ENCODE measurements at places on chromosomes 5 and 9.

GRCh38 chr9:136672431-136673087 is 9.8 kb downstream of the EGFL7 start:
- DNase-seq: no peak

GRCh38 chr5:111119221-111119620 is 27.1 kb downstream of the WDR36 start:
- DNase-seq: no peak

- no peak for DNase-seq
Measured at GRCh38 chr9:127779136-127779981, 893 bp upstream of the SH2D3C start.

GRCh38 chr9:116629634-116630033 is 57.5 kb upstream of the TRIM32 start:
- DNase-seq: no peak

DNA sequence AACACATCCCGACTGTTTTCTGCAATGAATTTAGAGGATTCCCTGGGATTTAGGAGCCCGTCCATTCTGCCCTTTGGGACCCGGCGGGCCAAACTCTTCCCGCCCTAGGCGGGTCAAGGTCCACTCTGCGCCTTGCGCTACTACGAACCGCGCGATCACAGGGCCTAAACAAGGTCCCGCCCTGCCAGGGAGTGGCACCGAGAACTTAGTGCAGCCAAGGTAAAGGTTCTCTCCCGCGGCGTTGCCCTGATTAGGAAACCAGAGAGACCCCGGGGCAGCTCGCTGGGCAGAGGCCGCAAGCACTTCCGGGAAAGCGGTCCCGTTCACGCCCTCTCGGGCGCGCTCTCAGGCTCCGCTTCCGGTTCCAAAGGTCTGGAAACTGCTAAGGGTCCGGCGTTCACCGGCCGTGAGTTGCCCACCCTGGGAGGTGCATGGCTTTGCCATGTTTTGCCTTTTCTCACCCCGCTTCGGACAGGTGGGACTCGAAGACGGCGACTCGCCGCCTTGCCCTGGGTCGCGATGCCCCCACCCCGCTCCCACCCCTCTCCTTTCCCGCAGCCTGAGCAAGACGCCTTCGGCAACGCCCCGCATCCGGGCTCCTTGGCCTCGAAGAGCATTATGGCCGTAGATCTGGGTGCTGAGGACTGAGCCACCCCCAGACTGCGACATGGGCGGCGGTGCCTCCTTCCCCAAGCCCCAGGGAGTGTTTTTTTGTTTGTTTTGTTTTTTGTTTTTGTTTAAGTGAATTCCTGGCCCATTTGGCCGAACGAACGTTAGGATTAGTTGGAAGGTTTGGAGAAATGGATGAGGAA is 23.4 kb downstream of the HNRNPK start:
- DNase-seq: peak; percentile 24

DNA sequence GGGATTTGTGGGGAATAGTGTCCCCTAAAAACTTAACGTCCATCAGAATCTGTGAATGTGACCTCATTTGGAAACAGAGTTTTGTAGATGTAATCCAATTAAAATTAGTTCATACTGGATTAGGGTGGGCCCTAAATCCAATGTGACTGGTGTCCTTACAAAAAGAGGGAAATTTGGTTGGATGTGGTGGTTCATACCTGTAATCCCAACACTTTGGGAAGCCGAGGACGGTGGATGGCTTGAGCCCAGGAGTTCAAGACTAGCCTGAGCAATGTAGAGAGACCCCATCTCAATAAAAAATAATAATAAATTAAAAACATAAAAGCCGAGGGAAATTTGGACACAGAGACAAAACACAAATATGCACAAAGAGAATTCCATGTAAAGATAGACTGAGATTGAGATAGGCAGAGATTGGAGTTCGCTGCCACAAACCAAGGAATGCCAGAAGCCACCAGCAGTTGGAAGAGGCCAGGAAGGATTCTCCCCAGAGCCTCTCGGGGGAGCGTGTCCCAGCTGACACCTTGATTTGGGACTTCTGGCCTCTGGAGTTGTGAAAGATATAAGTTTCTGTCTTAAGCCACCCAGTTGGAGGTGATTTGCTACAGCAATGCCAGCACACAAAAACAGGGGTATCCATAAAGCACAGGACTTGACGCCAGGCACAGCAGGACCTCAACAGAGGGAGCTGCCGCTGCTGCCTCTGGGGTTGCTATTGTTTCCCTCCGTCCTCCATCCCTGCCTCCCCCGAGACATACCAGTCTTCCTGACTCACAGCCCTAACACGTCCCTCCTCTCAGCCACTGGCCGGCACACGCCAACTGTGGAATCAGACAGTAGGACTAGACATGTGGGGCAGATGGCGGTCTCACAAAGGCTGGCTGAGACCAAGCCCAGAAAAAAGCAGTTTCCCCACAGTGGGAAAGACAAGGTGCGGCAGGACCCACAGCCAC is 73.8 kb upstream of the IL17B start:
- DNase-seq: no peak

DNA sequence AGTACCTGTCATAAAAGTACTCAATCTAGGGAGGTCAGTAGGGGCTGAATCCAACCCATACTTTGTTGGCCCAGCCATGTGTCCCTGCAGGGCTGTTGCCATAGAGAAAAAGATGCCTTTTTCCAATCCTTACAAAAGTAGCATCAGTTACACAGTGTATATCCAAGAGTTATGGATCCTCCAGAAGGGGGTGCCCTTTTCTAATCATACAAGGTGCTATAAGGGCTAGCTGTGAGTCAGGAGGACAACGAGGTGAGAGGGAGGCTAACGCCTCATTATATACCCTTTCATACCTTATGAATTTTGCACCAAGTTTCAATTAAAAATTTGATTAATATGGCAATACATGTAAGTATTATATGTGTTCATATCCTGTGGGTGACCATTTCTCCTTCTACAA is 4.8 kb downstream of the KIAA0825 start:
- no peak for DNase-seq

DNA sequence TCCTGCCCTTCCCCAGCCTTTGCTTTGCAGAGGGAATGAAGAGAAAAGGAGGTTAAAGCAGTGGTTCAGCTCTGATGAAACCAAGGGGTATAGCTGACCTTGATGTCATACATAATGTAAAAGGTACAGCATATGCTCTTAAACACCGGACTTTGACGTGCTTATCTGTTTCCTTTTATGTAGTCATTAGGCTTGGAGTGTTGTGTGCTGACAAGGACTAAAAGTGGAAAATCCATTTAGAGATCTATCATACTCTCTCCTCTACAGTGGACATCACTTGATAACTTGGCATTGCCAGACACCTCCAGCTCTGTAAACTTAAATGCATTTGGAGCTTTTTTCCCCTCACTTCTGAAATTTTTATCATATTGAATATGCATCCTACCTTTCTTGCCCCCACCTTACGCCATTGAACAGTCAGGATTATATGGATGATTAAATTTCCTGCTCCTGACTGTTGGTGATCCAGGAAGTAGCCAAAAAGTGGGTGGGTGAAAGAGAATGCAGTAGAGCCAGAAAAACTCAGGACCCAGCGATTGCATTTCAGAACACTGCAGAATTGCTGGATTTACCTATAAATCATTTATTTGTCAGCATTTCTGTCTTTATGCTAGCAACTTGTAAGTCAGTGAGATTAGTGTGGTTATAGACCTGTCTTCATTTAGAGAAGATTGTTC is 4.1 kb downstream of the TNFAIP8 start:
- DNase-seq: no peak

DNA sequence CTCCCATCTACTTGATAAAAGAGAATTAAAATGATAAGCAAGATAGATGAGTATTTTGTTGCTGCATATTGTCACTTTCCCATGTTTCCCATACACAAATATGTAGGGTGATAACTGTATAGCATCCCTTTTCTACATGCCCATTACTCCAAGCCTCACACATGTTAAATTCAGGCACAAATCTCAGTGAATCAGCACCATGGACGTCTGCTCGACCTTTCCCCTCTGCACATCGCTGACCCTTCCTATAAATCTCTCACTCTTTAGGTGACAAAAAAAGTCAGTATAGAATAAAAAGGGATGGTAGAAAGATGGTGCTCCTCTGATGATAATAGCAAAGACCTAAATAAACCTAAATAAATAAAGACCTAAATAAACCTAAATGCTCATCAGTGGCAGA is 1097.7 kb upstream of the C9orf72 start:
- no peak for DNase-seq

DNA sequence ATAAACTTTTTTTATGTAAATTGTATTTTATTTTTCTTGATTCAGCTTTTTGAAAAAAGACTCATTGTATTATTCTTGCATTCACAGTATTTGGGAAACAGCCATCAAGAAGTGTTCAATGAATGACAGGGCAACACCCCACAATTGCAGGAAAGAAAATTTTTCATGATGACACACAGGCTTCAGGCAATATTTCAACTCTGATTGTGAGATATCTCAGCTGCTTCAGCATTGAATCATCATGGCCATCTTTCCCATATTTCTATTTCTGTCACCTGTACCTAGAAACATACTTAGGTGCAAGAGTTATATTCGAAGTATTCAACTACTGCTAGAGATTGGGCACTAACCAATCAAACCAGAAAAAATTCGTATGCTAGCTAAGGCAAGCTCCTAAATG is 446.0 kb downstream of the ISL1 start:
- DNase-seq: no peak

DNA sequence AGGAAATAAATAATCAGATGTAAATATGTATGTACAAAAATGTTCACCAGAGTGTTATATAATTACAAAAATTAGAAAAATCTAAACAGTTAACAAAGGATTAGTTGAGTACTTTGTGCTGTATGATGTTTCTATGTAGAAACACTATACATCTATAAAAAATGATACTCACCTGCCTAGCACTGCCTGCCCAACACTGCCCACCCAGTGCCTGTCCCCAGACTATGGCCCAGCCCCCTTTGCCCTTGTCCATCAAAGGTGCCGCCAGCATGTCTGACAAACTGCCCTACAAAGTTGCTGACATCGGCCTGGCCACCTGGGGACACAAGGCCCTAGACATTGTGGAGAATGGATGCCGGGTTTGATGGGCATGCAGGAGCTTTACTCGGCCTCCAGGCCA is 6.1 kb upstream of the MEGF9 start:
- no peak for DNase-seq

DNA sequence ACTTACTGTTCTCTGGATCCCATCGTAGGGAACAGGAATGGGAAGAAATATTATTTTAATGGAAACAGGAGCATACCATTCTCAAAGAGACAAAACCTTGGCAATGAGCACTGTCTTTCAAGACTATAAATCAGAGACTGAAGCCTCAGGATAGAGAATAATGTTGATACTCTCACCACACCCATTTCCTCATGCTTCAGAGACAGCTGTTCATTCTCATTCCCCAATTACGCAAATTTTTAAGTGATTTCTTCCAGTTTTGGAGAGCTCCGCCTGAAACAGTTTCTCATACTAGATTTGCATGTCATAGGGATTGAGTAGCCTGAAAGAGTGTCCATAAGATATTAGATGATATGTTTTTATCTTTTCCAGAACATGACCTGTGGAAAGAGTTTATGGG is 290.5 kb upstream of the RASA1 start:
- no peak for DNase-seq

DNA sequence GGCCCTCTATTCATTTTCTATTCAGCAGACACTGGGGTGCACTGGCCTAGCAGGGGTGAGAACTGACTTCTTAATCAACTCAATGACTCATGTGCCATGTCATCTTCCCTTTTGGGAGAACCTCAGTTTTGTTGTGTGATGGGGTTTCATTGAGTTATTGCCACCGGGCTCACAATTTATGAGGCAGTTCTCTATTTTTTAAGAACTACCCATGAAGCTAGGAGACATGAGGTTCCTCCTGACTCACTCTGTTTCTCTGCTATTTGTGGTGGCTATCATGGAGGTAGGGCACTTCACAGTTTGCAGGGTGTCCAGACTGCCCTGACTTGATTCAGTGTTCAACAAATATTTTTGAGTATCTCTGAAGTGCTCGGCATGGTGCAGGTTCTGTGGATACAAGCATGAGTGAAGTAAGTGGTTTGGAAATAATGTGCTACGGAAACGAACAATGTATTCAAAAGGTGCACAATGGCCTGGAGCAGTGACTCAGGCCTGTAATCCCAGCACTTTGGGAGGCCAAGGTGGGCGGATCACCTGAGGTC is 39.3 kb downstream of the SPARC start:
- DNase-seq: no peak

- no peak for DNase-seq
Measured at GRCh38 chr5:155522540-155522939, 509.0 kb downstream of the KIF4B start.

GRCh38 chr5:141234109-141234667 is 11.0 kb upstream of the PCDHB15 start:
- no peak for DNase-seq

- no peak for DNase-seq
Measured at GRCh38 chr9:3956081-3956671, 343.7 kb downstream of the GLIS3 start.

DNA sequence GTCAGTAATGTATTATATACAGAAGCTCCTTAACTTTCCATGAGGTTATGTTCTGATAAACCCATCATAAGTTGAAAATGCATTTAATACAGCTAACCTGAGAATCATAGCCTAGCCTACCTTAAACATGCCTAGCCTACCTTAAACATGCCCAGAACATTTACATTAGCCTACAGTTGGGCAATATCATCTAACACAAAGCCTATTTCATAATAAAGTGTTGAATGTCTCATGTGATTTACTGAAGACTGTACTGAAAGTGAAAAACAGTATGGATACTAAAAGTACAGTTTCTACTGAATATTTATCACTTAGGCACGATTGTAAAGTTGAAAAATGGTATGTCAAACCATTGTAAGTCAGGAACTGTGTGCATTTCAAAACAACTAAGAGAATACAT is 1.6 kb downstream of the GM2A start:
- DNase-seq: no peak

- no peak for DNase-seq
Measured at GRCh38 chr5:132220491-132220890, 7.2 kb downstream of the P4HA2 start.

- DNase-seq: no peak
Measured at GRCh38 chr9:79357194-79357593, 214.6 kb upstream of the TLE4 start.

GRCh38 chr5:72510610-72511181 is 3.5 kb upstream of the ZNF366 start:
- no peak for DNase-seq

GRCh38 chr5:10977011-10977410 is 216.0 kb upstream of the DAP start:
- DNase-seq: peak; percentile 36

DNA sequence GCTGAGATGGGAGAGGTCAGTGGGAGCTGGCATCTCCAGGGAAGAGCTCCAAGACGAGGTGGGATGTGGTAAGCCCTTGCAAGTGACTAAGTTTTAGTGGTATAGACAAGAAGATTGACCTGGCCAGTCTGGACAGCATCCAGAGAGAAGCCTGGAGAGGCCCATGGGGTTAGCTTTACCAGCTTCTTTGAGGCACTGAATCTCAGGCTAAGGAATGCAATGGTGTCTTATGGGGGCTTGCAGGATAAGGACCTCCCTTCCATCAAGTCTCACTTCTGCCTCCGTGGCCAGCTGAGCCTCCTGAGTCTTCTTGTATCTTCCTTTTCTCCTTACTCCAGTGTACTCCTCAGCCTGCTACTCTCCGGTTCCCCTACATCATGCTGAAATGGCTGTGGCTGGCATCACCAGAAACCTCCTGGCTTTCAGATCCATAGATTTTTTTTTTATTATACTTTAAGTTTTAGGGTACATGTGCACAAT is 56.5 kb upstream of the JADE2 start:
- DNase-seq: no peak

- DNase-seq: no peak
Measured at GRCh38 chr5:134784241-134784920, 25.8 kb downstream of the DDX46 start.
